ENCODE measurements at places on chromosomes 11 and 22.

DNA sequence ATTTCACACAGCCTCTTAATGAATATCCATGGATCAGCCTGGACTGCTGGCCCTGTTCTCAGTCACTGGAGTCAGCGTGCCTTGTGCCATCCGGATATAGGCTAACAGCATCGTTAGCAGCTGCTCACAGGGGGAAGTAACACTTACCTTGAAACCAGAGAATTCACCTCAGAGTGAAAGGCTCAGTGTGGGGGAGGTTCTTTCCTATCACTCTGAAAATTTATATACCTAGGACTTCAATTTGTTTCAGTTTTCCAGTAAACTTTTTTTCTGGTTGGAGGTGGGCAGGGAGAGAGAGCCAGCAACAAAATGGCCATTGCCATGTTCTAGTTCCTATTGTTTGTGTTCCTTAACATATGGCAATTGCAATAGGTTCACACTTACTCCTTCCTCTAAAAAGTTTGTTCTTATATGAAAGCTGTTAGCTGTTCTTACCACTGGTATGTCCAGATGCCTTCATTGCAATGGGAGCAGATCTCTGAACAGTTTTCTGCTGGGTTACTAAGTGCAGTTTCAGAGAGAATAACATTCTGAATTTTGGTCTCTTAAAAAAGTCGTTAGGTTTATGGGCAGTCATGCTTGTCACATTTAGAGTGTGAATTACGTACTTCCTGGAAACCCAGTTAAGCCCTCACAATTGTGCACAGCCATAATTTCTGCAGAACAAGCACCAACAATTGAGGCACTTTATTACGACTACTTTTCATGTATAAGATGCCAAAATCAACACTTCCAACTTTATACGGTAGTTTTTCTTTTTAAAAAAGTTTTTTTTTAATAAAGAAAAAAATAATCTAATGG is 247.6 kb downstream of the CADM1 start:
- DNase-seq = no peak

GRCh38 chr11:12007769-12008737 is at the start of gene DKK3:
DKK3 (minus strand) TSS chr11:12008626; CDS start chr11:12008582, 44 bp downstream.
- no peak for DNase-seq

GRCh38 chr11:117693344-117693743 is 103.7 kb downstream of the DSCAML1 start:
- no peak for DNase-seq

DNA sequence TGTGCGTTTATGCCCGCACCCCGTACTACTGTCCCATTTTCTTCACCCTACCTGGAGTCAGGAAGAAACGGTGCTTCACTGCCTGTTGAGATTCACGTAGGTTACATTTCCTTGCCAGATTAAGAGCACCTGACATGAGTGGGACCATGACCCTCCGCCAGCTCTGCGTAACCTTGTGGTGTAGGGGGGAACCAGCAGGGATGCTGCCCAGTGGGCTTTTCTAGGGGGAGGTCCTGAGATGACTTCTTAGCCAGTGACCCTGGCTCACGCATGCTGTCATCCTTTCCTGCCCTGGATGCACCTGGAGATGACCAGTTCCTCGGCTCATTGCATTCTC is 967 bp upstream of the ARVCF start:
- no peak for DNase-seq

- DNase-seq = no peak
Observed at GRCh38 chr11:15342163-15342562, 227.4 kb downstream of the INSC start.

GRCh38 chr11:109892321-109892794 is 200.8 kb upstream of the ZC3H12C start:
- DNase-seq = no peak

- peak; percentile 73 for DNase-seq
Observed at GRCh38 chr11:22192642-22193347, at the start of gene ANO5. ANO5 (plus strand) TSS chr11:22193085; CDS start chr11:22193493, 408 bp downstream.

DNA sequence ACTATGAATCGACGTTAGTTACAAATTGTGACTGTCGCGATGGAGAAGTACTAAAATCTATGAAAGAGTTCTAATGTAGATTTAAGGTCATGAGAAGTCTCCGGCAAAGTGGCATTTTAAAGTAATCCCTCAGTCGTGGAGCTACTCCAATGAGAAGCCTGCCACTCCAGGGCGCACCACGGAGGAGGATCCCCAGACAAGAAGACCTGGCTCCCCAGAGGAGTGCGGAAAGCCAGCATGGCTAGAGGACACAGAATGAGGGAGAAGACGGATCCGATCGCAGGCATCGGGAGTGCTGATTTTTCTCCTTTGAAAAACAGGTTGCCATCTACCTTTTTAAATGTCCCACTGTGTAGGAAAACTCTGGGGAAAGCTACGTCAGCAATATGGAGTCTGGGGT is 141.6 kb upstream of the TEAD1 start:
- DNase-seq = no peak

GRCh38 chr11:65416841-65417701 is 5.5 kb upstream of the NEAT1 start:
- no peak for DNase-seq

- no peak for DNase-seq
Observed at GRCh38 chr11:112789481-112789880, 171.7 kb upstream of the NCAM1 start.

GRCh38 chr11:1233351-1234053 is 10.6 kb downstream of the MUC5B start:
- DNase-seq = no peak

GRCh38 chr22:44443641-44444235 is 54.3 kb downstream of the RTL6 start:
- no peak for DNase-seq

GRCh38 chr11:65791719-65792213 is 4.9 kb downstream of the OVOL1 start:
- DNase-seq = peak; percentile 27

- peak; percentile 81 for DNase-seq
Observed at GRCh38 chr11:65491614-65492386, 7.0 kb upstream of the MALAT1 start.

DNA sequence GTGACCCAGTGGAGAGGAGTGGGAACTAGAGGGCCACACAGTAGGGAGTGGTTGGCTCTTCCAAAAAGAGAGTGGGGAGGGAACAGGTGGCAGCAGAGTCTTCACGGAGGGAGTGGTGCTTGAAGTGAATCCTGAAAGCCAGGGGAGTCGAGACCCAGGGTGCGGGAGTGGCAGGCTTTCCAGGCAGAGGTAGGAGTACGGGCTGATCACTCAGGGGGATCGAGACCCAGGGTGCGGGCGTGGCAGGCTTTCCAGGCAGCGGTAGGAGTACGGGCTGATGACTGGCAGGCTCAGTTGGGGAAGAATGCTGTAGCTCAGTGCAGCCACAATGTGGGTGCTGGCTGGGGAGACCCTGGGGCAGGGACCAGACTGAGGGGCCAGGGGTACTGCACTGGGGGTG is 148.2 kb downstream of the TBC1D22A start:
- no peak for DNase-seq
